CD8-positive, alpha-beta memory T cell (primary cell): ENCODE measurements at places on chromosomes 16 and 17.

GRCh38 chr16:20850981-20851380 is 44.7 kb downstream of the REXO5 start:
- H3K27me3 ChIP-seq, result no peaks in the 10 kb centered on the region
- no peak overlapping the region for H3K4me3 ChIP-seq
- no peak overlapping the region for H3K27ac ChIP-seq
- DNase-seq, result no peak
- no peaks in the 10 kb centered on the region for H3K36me3 ChIP-seq

- no peaks in the 10 kb centered on the region for H3K36me3 ChIP-seq
- H3K27me3 ChIP-seq, result no peaks in the 10 kb centered on the region
- no peak overlapping the region for H3K27ac ChIP-seq
- H3K4me3 ChIP-seq, result no peak overlapping the region
- DNase-seq, result no peak
- no peaks in the 10 kb centered on the region for H3K4me1 ChIP-seq
These were observed 23.2 kb downstream of the USP43 start for GRCh38 chr17:9668517-9668916.

DNA sequence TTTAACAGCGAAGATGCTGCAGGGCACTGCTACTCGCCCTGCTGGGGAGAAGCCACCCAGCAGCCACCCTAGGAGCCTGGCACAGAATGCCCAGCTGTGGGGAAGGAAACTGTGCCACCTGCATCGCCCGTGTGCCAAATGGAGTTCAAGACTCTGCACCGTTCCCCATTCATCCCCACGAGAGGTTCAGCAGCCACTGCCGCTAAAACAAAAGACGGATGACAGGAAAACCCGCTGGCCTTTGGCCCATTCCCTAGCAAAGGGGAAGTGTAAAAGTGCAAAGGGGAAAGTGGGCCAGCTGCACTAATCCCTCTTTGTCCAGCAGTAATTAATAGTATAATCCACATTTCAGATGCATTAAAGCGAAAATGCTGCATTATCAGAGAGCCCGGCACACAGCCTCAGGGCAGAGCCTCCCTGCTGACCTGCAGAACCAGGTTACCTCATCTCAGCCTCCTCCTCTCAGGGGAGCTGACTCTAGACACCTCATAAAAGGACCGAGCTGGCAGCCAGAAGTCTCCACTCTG is 37.7 kb downstream of the ZFHX3 start:
- no peak overlapping the region for H3K4me3 ChIP-seq
- H3K4me1 ChIP-seq, result no peaks in the 10 kb centered on the region
- no peak for DNase-seq
- H3K36me3 ChIP-seq, result no peaks in the 10 kb centered on the region

DNA sequence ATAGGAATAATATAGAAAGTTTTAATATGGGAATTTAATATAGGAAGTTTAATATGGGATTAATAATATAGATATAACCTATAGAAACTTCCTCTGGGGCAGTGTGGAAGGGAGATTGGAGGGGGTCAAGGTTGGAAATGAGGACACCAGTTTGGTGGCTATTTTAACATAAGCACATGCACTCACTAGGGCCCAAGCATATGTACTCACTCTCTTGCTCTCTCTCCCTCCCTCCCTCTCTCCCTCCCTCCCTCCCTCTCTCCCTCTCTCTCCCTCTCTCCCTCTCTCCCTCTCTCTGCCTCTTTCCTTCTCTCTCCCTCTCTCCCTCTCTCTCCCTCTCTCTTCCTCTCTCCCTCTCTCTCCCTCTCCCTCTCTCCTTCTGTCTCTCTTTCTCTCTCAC is 528.1 kb downstream of the NPIPA7 start:
- DNase-seq, result no peak
- no peak overlapping the region for H3K4me3 ChIP-seq
- H3K27me3 ChIP-seq, result no peaks in the 10 kb centered on the region
- H3K27ac ChIP-seq, result no peak overlapping the region
- no peaks in the 10 kb centered on the region for H3K36me3 ChIP-seq
- no peaks in the 10 kb centered on the region for H3K4me1 ChIP-seq

DNA sequence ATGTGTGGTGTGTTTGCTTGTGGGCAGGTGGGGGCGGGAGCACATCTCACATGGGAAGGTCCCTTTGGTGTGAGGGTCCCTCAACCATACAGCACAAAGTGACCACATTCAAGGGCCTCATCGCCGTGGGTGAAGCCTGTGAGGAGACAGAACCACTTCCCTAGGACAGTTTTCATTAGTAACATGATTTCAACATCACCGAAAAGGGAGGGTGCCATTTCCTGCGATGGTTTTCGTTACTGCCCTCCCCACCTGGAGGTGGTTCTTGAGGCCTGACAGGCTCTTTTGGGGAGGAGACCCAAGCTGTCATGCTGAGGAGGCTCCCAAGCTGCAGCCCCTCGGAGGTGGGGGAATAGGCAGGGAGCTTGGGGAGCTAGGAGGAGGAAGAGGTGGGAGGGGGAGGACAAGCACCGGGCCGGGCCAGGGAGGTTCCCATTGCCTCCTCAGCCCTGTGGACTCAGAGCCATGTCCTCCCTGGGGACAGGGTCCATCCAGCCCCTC is 9.5 kb downstream of the CD300LB start:
- H3K4me3 ChIP-seq, result no peak overlapping the region
- no peak for DNase-seq
- H3K4me1 ChIP-seq, result no peaks in the 10 kb centered on the region
- H3K36me3 ChIP-seq, result no peaks in the 10 kb centered on the region
